RPMI7951 (cell line): ENCODE measurements at places on chromosomes 16 and 17. TPM values are rescaled to one million over a fixed set of nuclear protein-coding genes. Genes with fewer than 3 reads are reported as not detected.

DNA sequence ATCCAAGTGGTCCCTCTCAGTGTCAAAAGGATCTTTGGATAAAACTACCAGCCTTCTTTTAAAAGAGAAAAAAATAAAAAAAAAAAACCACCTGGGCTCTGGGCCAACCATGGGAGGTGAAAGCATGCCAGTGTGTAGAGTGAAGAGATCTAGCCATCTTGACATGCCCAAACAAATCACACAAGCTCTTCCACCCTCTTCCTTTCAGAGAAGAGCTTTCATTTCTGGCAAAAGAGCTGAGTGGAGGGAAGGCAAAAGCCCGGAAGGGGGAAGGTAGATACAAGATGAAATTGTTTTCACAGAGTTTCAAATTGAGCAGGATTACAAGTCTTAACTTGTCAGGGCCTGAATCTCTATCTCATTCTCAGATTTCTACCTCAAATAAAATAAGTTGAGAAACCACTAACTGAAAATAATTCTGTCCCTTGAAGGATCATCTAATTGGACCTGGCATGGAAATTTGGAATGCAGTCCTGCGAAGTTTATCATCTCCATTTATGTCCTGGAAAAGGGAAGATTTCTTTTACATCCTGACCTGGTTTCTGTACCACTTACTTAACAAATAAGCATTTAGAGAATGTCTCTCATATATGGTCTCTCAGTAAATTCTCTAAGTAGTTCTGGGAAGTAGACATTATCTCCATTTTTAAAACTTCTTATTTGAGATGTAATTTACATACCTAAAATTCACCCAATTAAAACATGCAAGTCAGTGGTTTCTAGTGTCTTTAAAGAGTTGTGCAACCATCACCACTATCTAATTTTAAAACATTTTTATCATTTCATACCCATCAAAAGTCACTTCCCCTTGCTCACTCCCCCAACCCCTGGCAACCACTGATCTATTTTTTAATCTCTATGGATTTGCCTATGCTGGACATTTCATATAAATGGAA, 93.7 kb downstream of the TANGO6 start:
- no peak for DNase-seq

DNA sequence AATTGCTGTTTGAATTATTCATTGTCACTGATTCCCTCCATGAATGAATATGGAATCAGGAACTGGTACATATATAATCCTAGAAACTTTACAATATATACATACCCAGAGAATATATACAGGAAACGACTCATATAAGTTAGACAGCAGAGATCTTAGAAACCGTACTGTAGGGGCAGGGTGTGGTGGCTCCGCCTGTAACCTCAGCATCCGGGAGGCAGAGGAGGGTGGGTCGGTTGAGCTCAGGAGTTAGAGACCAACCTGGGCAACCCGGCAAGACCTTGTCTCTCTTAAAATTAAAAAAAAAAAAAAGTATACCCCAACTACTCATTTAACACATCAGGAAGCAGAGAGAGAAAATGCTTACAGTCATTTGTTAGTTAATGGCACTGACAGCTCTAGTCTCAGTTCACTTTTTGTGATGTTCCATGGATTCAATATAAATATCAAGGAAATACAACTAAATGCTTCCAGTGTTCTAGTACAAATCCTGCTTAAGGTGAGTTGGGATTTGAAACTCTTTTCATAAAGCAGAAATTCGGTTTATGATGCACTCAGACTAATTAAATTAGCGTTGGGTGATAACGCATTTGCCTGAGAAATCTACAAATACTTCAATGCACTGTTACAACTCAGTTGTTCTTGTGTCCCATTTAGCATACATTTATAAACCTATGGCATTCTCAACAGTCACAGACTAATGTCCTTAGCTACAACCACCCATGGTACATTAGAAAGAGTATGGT, 5.6 kb downstream of the GLG1 start:
- no peak for DNase-seq

DNA sequence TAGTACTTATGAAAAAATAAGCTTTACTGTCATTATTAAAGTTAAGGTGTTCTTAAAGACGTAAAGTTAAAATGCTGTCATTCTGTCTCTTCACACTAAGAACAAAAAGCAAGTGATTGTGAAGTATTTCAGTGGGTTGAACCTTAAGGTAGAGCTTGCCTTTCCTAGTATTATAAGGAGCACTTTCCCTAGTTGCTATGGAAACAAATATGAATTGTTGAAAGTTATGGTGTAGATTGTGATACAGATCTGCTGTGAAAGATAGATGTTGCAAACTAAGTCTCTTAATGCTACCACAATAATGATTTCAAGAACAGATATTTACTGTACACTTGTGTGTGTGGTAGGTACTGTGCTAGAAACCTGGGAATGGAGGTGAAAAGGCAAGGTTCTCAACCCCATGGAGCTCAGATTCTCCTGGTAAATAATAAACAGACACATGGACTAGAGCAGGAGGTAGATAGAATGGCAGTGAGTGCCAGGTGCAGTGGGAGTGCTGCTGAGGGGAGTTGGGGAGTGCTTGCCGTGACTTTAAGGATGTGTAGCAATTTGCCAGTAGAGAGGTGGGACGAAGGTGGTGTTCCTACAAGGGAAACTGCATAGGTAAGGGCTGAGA, 34.7 kb downstream of the MRTFB start:
- no peak for DNase-seq

- no peak for DNase-seq
Measured at GRCh38 chr17:8969901-8970300, 4.4 kb upstream of the PIK3R5 start.

DNA sequence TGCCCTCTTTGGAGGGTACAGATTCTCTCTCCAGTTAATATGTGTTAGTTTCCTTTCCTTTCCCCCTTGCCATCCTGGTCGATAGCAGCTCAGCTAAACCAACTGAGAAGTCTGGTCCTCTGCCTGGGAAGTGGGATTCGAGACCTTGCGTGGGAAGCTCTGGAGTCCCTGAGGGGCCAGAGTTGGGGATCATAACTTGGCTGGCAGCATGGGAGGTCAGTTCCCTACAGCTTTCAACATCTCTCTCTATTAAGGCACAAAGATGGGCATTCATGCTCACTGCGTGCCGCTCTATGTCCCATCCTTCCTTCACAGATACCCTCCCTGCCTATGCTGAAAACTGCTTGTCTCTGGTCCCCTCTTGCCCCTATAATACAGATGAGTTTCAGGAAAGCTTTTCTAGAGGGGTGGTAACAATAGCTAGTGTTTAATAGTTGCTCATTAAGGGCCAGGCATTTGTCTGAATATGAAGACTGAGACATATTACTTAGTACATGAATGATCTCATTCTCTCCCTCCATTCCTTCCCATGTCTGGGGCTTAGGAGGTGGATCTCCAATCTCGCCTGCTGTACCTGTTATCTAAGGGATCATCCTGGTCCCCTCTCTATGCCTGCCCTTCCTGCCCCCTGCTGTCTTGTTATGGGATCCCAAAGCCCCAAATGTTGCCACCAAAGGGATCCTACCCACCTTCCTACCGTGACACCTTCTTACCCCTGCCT, 10.8 kb downstream of the THRA start:
- no peak for DNase-seq

- peak; percentile 16 for DNase-seq
Measured at GRCh38 chr17:58677194-58677880, 14.5 kb downstream of the TEX14 start.

GRCh38 chr16:66698046-66698445, 1.5 kb upstream of the CMTM4 start:
- no peak for DNase-seq

GRCh38 chr17:57121308-57122042, 36.4 kb downstream of the AKAP1 start:
- DNase-seq = no peak

DNA sequence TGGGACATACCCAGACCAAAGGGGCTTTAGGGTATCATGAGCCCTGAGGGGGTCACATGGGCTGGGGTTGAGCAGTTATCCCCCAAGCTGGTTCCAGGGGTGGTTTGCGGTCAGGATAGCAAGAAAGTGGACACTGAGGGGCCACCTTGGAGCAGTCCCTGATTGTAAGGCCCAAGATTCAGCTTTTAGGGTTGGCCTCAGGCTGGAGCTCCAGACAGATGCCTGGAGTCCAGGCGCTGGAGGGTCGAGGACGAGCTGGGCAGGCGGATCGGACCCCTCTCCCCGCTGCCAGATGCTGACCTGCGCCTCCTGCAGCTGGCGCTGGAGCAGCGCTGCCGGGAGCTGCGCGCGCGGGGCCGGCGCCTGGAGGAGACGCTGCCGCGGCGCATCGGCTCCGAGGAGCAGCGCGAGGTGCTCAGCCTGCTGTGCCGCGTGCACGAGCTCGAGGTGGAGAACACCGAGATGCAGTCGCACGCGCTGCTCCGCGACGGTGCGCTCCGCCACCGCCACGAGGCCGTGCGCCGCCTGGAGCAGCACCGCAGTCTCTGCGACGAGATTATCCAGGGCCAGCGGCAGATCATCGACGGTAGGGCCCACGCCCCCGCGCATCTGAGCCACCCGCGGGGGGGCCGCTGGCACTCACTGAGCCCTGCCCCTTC, 10.0 kb downstream of the BTBD17 start:
- no peak for DNase-seq

DNA sequence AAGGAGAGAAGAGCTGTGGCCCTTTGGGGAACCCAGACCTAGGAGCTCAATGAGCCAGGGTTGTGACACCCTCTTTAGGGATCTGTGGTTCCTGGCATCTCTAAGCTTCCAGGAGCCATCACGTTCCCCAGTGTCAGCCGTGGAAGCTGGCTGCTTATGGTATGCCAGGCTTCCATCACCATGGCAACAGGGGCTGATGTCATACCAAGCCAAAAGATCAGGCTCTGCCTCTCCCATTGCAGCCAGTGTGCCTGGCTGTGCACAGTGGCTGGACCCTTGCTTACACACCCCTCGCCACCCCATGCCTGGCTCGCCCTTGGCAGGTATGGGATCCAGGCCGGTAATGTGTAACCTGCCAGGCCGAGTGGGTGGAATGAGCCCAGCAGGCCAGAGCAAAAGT, 91.1 kb downstream of the SSH2 start:
- DNase-seq = peak; percentile 29

- DNase-seq = no peak
Measured at GRCh38 chr16:76213860-76214259, 63.3 kb upstream of the CNTNAP4 start.

DNA sequence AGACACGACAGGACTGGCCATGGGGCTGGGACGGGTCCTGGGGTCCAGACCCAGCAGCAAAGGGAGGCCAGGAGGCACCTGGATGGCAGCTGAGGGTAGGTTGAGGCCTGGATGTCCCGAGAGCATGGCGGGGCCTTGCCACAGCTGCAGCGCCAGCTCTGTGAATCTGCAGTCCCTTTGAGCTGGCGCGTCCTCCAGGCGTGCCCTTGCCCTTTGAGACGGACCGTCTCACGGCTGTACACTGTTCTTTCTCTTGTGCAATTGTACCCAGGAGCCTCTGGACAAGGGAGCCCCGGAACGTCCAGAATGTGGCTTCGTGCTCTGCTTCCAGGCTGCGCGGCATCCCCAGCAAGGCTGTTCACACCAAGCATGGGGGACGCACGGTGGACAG, 69.5 kb upstream of the CIBAR2 start:
- no peak for DNase-seq

Gene GLOD4
- 39.3 and 60.1 TPM in 2 replicates for total RNA-seq

Gene PRSS33
- not detected in 2 replicates for total RNA-seq

Gene SDR42E2
- total RNA-seq = not detected in 2 replicates

Gene HBA2
- total RNA-seq = not detected in 2 replicates

Gene FOXK2
- 17.1 and 17.8 TPM in 2 replicates for total RNA-seq
